Stomach (tissue), 19 donors: ENCODE measurements at places on chromosomes 3 and 15.

DNA sequence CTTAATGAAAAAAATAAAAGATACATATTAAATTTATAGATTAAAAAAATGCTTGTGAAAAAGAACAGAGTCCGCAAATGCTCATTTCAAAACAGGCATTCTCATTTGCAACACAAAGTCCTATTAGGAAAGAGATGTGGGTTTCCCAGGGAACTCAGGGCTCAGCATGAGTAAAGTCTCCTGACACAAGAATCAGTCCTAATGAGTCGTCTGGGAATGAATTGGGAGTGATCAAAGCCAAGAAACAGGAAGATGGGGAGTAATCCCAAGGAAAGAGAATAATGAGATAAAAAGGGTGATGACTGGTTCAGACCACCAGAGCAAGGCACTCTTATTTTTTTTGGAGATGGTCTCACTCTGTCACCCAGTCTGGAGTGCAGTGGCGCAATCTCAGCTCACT, 443.7 kb downstream of the NR2F2 start:
- DNase-seq: no peak

GRCh38 chr3:113614402-113614801, 82.0 kb downstream of the USF3 start:
- peak; percentile 32 for DNase-seq

GRCh38 chr3:194745422-194746184, 59.9 kb downstream of the FAM43A start:
- DNase-seq: peak; percentile 54

DNA sequence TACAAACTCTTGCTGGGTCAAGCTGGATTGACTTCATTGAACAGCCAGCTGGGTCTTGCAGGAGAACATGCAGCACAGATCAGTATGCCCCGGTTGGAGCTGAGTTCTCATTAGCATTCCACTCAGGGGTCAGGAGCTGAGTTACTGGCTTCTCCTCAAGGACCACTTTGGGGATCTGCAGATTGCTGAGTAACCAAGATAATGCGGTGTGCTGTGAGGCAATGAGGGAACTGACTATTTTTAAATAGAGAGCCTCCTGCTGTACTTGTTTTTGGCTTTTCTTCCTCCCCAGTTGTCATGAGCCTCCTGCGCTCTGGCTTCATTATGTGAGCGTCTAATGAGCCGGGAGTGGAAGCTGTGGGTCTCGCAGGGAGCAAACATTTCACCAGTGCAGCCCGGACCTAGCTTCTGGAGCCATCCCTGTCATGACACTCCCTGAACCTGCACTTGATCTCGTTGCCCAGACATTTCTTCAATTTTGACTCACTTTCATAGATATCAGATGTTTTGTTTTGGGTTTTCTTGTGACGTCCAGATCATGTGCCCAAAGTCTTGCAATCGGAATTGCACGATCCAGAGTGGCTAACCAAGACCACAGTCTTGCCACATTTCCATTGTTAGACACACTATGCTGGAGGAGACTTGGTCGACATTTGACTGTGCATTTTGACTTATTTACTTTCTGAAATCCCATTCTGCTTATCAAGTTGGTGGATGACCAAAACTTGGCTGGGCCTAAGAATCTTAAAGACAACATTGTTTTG, 327.2 kb downstream of the LRTM1 start:
- DNase-seq: peak; percentile 14

DNA sequence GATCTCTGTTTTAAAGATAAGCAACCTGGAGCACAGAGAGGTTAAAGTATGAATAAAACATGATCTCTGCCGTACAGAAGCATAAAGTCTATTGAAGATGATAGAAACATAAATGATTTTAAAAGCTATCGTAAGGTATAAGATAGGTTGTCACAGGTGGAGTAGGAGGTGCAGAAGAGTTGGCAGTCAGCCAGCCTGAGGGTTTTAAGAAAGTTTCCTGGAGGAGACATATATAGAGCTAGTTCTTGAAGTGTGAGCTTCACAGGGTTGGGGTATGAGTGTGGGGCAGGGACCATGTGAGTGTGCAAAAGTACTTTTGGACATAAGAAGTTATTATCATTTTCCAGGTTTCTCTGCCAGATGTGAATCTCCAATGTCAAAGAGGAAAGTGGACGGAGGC, 3.9 kb upstream of the FGF12 start:
- DNase-seq: no peak

- no peak for DNase-seq
These were observed 75.3 kb downstream of the NCEH1 start for GRCh38 chr3:172635588-172635987.

GRCh38 chr15:38905632-38906031, 341.0 kb upstream of the RASGRP1 start:
- no peak for DNase-seq

DNA sequence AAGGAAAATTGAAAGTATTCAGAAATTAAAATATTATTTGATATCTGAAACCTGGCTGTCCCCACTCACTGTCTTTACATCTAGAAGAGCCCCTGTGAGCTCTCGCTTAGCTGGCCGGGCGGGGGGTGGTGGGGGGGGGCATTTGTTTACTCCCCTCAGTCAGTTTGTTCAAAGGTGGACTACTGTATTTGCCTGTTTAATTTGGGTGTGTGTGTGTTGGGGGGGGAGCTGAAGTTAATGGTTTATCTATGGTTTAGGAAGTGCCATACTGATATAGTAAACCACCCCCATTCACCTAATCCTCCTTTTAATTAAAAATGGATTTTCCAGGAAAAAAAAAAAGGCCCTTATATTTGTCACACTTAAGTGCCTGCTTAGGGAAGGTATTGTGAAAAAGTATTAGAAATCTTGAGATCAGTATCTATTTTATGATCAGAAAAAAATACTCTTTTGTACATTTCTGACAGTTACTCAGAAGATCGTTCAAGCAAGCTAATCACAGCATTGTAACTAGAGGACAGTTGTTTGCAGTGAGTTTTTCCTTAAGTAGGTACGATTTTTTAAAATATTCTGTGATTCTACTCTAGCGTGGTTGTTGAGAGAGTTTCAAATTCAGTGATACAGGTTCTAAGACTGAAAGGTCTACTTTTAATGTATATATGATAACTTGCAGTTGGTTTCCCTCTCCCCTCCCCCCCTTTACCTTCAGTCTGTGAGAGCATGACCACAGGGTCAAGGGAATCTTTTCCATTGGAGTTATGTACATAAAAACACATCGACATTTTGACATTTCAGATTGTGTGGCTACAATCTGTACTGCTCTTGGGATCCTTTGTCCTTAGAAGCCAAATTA, 8.5 kb downstream of the NR2F2 start:
- DNase-seq: peak; percentile 76

GRCh38 chr3:69273896-69274295, 112.0 kb downstream of the FRMD4B start:
- DNase-seq: no peak

DNA sequence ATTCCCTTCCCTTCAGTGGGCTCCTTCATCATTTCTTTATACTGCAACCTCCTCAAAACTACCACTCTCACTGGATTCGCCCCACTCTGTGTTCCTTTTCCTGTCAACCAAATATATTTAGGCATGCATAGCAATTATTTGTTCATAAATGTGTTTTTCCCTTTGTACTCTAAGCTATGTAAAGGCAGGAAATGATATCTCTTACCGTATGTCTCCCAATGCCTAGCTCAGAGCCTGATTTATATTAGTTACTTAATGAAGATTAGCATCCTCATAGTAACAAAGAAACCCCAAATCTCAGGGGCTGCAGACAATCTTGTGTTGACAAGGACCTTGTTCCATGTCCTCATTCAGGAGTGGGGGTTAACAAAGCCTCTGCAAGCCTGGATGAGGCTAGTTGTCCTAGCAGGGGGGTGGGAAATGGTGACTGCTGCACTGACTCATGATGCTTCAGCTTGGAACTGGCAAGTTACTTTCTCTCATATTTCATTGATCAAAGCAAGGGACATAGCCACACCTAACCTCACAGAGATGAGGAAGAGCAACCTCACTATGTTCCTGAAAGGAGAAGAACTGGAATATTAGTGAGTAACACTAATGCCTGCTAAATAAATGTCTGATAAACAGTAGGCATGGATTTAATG, 15.2 kb downstream of the PHLDB2 start:
- DNase-seq: no peak

GRCh38 chr3:4038351-4038750, 239.1 kb downstream of the LRRN1 start:
- DNase-seq: no peak

GRCh38 chr3:173096140-173096539, 44.9 kb downstream of the SPATA16 start:
- no peak for DNase-seq

GRCh38 chr15:28934645-28935044, 48.9 kb downstream of the APBA2 start:
- DNase-seq: no peak

GRCh38 chr15:45635191-45635638, 386 bp downstream of the SQOR start:
- peak; percentile 73 for DNase-seq

DNA sequence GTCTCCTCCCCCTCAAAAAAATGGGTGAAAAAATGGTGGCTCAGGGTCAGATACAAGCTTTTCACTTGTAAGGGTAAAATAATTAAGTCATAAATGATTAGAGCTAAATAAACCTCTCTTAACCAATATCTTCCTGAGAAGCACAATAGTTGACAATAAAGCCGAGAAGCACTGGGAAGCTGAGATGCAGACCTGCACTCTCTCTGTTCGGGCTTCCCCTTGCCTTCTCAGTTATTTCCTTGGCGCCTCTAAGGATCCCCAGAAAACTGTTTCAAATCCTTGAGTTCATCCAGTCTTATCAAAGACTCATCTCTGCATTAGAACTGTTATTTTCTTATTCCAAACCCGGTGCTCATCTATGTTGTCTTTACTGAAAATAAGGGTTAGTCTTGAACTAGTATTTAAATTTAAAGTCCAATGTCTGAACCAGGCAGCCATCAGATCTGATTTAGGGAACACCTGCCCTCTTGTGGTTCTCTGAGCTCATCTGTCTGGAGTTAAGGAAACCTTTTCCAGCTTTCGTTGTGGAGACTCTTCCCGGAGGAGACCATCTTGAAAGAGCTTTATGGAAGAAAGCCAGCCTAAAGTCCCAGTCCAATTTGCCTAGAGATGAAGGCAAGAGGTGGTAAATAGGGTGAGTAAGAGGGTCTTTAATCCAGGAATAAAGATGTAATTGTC, 256.4 kb upstream of the MCTP2 start:
- DNase-seq: peak; percentile 71

DNA sequence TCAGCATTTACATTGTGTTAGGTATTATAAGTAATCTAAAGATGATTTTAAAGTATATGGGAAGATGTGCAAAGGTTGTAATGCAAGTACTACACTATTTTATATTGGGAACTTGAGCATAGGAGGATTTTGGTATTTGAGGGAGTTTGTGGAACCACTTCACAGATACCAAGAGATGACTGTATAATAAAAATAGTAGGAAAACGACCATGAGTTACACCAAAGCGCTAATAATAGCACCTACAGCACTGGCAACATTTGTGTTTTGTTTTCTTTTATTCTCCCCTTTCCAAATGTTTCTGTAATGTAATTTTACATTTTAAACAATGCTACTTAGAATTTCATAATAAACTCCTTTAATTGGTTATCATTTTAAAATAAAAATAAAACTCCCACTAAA, 10.5 kb downstream of the CNBP start:
- DNase-seq: no peak

GRCh38 chr15:55515491-55515890, 7.5 kb upstream of the DNAAF4 start:
- no peak for DNase-seq

- DNase-seq: peak; percentile 78
These were observed 53.2 kb downstream of the LHFPL4 start for GRCh38 chr3:9500108-9501050.

DNA sequence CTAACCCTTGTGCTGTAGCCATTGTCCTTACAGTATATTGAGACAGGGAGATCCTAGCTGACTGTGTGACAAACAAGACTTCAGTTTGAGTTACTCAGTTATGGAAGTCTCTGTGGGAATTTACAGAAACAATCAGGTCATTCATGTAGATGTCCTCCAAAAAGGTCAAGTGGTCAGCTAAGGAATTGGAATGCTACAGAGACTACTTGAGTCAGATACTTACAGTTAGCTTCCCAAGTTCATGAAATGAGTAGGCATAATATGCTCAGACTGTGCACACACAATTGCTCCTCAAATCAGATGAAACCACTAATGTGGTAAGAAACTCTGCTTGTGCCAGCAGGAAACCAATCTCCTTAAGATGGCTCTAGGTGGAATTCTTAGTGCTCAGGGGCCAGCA, 985.7 kb downstream of the NSUN3 start:
- DNase-seq: no peak

- no peak for DNase-seq
These were observed 19.5 kb downstream of the MRAS start for GRCh38 chr3:138367911-138368310.

- no peak for DNase-seq
These were observed 39.3 kb downstream of the CGNL1 start for GRCh38 chr15:57415602-57416001.

- DNase-seq: no peak
These were observed 84.0 kb downstream of the DUT start for GRCh38 chr15:48415036-48415886.

DNA sequence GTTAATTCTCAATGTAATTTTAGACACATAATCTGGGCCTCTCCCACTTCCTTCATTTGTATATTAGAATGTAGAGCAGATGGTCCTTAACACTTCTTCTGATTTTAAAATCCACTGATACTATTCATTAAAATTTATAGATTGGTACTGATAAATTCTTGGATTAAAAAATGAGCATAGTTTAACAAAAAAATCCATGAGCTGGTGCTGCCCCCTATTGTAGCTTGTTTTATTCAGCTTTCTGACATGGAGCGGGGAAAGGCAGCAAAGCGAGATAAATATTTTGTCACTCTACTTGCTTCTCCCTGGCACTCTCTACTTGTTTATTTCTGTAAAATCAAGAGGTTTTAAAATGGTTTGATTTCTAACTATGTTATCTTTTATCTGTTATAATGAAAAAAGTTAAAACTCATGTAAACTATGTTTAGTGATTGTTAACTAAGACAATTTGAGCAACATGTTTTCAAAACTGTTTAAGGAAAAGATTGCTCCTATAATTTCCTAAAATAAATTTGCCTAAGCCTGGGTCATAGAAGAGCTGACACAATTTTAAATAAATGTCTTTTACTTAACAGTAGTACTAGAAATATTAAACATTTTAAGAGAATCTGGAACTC, 26.5 kb upstream of the PLOD2 start:
- peak; percentile 60 for DNase-seq

GRCh38 chr3:63413523-63413922, 135.4 kb downstream of the SYNPR start:
- DNase-seq: no peak

GRCh38 chr15:96583671-96584070, 253.2 kb downstream of the NR2F2 start:
- peak; percentile 28 for DNase-seq

GRCh38 chr15:55770806-55771205, 27.9 kb upstream of the PRTG start:
- peak; percentile 30 for DNase-seq

DNA sequence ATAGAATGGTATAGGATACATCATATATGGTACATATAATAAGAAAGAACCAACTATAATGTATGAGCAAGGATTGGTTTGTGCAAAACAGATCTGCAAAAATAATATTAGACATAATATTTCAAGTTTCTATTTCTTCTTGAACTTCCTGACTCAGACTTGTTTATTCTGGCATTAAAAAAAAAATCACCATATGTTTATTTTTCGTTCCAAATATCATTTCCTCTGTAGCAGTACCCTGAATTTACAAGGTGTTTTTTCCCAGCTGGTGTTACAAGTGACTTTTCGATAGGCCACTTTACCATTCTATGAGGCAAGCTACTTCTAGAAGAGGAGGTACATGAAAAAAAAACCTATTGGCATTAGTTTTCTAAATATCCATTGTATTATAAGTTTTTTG, 785.0 kb downstream of the PDCD6IP start:
- DNase-seq: no peak
